ENCODE measurements at places on chromosomes 5 and 9.

GRCh38 chr5:36536616-36537005 is 69.8 kb upstream of the SLC1A3 start:
- no peak for DNase-seq

DNA sequence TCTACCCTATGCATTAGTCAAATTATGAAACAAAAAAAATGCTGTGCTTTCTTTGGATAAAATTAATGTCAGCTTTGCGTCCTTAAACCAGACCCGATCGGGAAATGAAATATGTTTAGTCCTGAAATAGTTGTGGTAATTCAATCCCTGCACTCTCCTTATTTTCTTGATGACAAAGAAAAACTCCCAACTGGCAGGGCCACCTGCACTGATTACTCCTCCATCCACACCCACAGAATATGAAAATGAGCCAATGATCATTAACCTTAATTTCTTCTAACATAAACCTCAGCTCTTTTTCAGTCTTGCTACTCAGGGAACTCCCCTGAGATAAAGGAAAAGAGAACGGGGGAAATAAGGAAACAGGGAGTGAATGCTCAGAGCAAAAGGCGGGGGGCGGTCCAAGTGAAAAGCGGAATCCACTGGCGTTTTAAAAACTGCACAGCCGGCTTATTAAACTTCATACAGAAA is 245.3 kb downstream of the BNC2 start:
- no peak for DNase-seq

- no peak for DNase-seq
Measured at GRCh38 chr9:134642385-134643181, 980 bp downstream of the COL5A1 start.

- DNase-seq = no peak
Measured at GRCh38 chr5:111488353-111488752, 24.0 kb downstream of the STARD4 start.

Measured in activated naive CD4-positive, alpha-beta T cell treated with Interleukin-2 at 50 U/mL for 16 hours (primary cell).